ENCODE measurements at places on chromosomes 12 and 14.

GRCh38 chr12:13727707-13728195, 253.7 kb downstream of the GRIN2B start:
- no peak for DNase-seq

GRCh38 chr12:71947645-71948105, 9.0 kb downstream of the TPH2 start:
- no peak for DNase-seq

- DNase-seq, result no peak
Measured at GRCh38 chr12:9606736-9607372, 862 bp downstream of the KLRB1 start.

- no peak for DNase-seq
Measured at GRCh38 chr14:88078525-88078924, 73.6 kb downstream of the GPR65 start.

DNA sequence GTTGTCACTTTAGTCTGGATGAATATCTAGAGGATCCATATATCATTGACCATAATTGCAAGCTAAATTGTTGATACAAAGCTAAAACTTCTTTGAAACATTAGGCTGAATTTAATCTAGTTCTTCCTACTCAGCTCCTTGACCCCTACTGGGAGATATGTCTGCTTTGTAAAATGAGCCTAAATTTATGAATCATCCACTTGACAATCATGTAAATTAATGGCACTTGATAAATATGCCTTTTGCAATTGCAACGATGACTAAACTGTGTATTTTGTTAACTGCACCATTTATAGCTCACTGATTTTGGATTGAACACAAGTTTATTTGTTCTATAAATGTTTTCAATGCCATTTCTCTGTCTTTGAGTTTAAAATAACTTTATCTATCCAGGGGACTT, 1616.5 kb upstream of the FLRT2 start:
- DNase-seq, result no peak

DNA sequence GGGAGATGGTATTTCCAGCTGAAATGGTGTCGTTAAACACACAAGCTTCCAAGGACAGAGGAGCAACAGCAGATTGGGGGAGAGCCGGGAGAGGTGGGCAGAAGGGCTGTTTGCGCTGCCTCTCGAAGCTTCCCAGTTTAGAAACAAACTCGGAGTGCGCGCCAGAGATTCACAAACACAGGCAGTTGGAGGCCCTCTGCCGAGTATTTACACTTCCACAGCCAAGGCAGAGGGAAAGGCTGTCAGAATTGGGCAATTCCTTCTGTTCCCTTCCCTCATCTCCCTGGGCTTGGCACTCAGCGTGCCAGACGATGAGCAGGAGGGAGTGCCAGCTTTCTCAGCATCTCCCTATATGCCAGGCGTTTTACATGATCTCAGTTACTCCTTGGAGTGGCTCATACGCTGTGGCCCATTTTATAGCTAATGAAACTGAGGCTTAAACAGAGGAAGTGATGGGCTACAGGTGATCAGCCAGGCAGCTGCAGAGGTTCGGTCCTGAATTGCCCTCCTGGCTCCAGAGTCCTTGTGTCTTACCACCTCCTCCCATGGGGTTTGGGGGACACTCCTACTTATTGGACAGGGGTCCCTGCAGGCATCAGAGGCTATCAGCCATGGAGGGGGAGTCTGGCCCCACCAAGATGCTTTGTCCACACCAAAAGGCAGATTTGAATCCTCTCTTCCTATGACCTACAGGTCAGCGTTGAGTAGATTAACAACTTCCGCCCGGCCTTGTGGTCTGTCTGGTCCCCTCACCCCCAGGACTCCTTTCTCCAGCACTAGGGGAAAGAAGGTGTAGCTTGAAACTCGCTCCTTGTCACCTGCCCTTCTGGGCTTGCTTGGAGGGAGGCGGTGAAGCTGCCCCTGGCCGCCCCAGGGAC, 3.1 kb downstream of the FAM222A start:
- DNase-seq, result no peak

- DNase-seq, result peak; percentile 81
Measured at GRCh38 chr14:73785834-73786635, 65.6 kb upstream of the PTGR2 start.

DNA sequence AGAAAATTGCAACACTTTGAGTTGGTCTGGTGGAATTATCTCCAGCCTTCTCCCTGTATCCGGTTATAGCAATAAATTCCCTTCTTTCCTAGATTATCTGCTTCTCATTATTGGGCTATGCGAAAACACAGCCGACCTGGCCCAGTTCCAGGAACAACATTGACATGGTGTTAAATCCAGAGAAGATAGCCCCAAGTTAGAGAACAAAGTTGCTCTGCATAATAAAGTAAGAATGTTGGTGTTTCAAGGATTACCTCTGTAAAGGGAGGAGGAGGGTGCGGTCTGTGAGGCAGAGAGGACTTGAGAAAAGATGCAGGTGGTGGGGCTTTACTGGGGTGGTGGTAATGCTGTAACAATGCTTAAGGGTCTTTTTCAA, 12.1 kb downstream of the TCL1A start:
- DNase-seq, result no peak

- no peak for DNase-seq
Measured at GRCh38 chr12:121167232-121167820, 34.6 kb downstream of the P2RX7 start.

DNA sequence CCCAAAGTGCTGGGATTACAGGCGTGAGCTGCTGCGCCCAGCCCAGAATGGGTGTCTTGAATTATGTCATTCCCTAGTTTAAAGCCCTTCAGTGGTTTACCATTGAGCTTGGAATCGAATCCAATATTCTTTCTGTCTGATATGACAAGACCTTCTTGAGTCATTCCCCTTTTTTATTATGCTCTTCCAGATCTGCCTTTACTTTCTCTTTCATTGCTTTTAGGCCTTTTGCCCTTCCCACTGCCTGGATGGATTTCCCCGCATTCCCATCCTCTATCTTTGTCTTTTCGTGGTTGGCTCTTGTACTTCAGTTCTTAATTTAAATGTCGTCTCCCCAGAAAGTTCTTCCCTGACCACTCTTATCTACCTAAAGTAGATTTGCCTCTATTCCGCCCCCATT, 1.6 kb downstream of the TRAFD1 start:
- no peak for DNase-seq

GRCh38 chr12:1862973-1863372, 42.6 kb downstream of the LRTM2 start:
- DNase-seq, result no peak

GRCh38 chr12:57632073-57632957, 686 bp downstream of the B4GALNT1 start:
- no peak for DNase-seq

- DNase-seq, result no peak
Measured at GRCh38 chr14:20198991-20199390, 8.3 kb downstream of the OR11G2 start.
